Inflammatory macrophage treated with lipopolysaccharide for 1 hour (primary cell): ENCODE measurements at places on chromosomes 6 and 20.

DNA sequence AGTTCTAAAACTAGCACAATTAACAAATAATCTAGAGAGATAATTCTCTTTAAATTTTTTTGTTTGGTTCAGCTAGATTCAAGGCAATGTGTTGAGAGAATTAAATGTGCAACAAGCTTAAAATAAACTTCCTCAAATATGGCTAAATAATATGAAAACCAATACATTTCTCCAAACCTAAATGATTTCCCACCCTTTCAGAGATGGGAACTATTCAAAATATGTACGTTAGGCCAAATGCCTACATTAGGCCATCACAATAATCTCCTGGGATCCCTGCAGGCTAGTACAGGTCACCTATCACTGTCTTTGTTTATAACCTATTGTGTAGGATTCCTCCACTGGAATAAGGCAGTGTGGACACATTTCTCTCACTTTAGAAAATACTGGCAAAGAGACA lies 1.7 kb downstream of the FAXC start:
- no peak for DNase-seq

DNA sequence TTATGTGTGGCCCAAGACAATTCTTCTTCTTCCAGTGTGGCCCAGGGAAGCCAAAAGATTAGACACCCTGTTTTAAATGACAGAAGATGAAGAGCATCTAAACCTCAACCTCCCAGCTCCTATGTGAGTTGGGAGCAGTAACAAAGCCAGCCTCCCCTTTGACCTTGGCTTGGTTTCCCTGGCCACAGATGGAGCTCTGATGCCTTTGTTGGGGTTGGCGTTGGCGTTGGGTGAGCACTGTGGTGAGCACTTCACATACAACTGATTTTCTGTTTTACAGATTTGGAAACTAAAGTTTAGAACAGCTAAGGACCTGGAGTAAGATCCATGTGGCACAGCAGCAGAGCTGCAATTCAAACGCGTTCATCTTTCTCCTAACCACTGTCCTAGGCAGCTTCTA lies 22.1 kb downstream of the DAAM2 start:
- DNase-seq, result no peak

GRCh38 chr6:68126089-68126749 lies 508.9 kb upstream of the ADGRB3 start:
- DNase-seq, result no peak

DNA sequence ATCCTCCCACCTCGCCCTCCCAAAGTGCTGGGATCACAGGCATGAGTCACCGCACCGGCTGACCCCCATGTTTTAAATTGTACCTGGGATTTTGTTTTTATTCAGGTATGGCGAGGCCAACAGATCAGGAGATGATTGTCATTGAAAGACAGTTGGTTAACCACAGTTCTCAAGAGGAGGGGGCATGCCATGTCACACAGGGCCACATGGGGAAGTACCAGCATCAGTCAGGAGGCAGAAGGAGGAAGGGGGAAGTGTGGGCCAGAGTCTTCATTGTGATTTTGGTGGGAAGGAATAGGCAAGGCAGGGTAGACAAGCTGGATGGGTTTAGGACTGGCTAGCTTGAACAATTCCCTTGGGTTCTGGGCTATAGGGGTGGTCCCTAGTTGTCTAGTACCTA lies 9.9 kb upstream of the MMP9 start:
- peak; percentile 70 for DNase-seq

- no peak for DNase-seq
Observed at GRCh38 chr6:10409731-10410206, 5.1 kb downstream of the TFAP2A start.

- no peak for DNase-seq
Observed at GRCh38 chr20:59778615-59779200, 154.7 kb downstream of the SYCP2 start.

GRCh38 chr6:139640448-139640847 lies 266.0 kb upstream of the CITED2 start:
- no peak for DNase-seq

DNA sequence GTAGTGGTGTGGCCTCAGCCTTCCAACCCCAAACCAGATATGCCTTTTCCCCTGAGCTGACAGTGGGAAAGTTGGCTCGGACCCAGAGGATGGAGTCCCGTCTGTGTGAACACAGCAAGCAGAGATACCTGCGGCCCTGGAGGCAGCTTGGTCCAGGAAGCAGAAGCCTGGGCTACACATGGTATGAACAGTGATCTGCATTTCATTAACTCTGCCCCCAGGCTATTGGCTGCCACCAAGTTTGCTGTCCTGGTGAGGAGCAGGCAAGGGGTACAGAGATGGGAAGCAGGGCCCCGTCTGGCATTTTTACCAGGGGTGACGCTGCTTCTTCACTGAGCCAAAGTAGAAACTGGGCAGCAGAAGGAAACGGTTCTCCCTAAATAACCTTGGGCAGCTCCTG lies 90.0 kb downstream of the EDN3 start:
- no peak for DNase-seq

GRCh38 chr20:61397146-61397545 lies 145.1 kb downstream of the CDH4 start:
- DNase-seq, result no peak

DNA sequence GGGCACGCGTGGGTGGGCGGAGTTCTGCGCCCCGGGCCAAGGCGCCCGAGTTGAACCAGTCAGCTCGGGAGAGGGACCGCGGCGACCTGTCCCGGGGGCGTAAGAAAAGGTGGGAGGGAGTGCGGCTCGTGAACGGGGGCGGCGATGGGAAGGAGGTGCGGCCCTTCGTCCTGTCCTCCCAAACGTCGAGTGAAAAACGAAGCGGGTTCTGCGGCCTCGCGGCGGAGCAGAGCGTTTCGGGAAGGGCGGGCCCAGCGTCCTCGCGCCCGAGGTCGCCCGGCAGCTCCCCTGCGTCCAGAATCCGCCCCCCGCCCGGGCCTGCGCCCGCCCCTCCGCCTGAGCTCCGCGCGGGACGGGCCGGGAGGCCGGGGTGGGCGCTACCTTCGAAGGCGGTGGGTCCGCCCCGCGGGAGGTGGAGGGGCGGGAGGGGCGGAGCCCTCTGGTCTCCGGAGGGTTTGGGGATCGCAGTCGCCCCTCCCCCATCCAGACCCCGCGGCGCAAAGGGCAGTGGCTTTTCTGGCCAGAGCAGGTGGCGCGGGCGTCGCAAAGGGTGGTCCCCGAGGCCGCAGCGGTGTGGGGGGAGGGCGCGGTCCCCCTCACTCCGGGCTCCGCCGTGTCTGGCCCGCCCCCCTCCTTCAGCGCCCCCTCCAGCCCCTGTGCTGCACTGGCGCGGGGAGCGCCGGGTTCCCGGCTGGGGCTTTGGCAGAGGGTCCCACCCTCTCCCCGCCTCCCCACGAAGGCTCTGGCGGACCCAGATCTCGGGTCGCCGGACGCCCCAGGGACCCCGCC lies 838 bp downstream of the STMN3 start:
- no peak for DNase-seq

GRCh38 chr20:59024111-59024530 lies 4.9 kb downstream of the TUBB1 start:
- DNase-seq, result no peak

DNA sequence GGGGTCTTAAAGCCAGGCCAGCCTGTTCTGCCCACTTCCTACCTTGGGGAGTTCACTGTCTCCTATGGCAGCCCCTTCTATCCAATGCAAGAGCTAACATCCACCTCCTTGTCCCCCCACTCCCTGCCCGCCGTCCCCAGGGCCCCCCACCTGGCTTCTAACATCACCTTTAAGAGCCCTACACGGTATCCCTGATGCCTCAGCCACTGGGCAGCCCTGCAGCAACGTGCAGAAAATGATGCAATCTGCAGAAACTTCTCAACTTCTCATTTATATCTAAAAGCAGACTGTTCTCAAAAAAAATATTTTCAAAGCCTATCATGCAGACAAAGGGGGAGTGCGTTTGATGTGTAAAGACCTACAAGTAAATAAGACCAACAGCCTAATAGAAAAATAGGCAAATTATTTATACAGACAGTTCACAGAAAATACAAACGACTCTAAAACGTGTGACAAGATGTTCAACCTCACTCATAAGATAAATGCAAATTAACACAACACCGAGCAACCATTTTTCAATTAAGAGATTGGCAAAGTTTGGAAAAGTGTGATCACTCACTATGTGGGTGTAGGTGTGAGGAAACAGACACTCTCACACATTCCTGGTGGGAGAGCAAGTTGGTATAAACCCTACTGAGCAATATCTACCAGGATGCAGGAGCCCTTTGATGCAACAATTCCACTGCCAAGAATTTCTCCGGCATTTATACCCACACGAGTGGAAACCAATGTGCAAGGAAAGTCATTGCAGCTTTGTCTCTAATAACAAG lies 15.1 kb upstream of the HCK start:
- peak; percentile 69 for DNase-seq

DNA sequence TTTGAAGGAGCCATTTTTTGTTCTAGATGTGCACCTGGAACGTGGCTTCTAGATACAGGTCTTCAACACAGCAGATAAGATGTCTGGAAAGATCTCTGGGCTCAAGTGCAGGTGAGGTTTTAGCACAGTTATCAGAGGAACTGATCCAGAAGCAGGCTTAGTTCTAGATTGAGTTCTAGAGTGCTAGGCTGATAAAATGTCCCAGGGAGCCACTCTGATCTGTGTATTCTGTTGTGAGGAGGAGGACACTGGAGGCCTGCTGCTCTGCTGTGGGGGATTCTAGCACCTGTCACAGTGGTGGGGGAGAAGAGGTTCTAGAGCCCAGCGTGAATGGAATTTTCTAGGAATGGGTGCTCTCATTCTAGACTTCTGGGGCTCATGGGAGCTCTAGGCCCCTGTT lies 12.0 kb upstream of the CCM2L start:
- DNase-seq, result no peak

DNA sequence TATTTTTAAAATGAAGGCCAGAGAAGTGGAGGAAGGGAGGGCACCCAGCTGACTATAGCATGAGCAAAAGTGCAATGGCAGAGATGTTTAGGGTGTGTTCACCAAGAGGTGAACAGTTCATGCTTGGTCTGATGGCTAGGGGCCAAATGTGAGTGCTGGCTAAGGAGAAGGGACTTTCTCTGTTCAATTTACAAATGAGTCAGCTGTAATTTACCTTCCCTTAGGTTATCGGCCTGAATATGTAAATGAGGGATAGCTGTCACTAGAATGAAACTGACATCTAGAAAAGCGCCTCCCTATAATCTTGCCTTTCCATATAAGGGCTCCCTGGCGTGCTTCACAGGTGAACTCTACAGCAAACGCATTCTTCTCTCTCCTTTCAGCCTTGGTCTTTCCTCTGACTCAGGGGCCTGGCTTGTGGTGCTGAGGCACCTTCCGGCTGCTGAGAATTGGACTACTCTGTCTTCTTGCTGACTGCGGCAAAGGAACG lies 114.7 kb upstream of the BACH2 start:
- no peak for DNase-seq

- DNase-seq, result peak; percentile 73
Observed at GRCh38 chr6:139533573-139534471, 159.4 kb upstream of the CITED2 start.

DNA sequence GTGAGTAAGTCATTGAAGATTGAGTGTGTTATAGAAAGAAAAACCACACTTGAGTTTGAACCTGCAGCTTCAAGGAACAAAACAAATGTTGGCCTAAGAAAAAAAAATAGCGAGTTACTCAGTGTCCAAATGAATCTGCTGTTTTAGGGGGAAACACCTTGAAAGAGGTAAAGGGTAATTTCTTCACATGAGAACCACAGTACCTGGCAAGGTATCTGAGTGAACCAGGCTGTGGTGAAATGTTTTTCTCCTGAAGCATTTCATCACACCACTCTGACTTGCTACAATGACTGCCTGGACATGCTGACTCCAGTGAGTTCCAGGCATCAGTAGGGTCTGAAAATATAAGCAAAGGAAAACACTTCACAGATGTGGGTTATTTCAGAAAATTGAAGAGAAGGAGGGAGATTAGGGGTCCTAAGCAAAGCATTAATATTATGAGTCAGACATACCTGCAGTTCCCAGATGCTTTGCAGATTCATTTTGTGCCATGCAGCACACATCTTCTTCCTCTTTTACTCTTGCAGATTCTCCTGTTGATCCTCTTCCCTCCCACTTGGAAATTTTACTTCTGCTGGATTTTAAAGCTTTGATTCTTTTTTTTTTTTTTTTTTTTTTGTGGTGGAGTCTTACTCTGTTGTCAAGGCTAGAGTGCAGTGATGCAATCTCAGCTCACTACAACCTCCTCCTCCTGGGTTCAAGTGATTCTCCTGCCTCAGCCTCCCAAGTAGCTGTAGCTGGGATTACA lies 206.2 kb upstream of the SGK1 start:
- peak; percentile 74 for DNase-seq

DNA sequence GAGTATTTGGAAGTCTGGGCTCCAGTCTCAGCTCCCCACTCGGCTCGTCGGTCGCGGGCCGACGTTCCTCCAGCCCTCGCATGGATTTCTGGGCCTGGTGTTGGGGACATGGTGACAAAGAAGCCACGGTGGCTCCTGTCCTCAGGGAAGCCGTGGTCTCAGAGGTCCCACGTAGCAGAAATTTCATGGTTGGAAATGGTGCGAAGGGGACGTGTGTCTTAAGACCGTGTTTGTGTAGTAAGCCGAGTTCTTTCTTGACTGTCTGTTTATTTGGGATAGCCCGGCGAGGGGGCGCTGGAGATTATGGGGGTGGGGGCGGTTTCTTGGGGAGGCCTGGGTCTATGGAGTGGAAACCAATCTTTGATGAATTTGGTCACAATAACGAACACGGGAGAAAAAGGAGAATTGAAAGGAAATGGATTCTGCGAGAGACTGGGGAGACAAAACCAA lies 23.5 kb upstream of the MAP3K7 start:
- DNase-seq, result no peak

DNA sequence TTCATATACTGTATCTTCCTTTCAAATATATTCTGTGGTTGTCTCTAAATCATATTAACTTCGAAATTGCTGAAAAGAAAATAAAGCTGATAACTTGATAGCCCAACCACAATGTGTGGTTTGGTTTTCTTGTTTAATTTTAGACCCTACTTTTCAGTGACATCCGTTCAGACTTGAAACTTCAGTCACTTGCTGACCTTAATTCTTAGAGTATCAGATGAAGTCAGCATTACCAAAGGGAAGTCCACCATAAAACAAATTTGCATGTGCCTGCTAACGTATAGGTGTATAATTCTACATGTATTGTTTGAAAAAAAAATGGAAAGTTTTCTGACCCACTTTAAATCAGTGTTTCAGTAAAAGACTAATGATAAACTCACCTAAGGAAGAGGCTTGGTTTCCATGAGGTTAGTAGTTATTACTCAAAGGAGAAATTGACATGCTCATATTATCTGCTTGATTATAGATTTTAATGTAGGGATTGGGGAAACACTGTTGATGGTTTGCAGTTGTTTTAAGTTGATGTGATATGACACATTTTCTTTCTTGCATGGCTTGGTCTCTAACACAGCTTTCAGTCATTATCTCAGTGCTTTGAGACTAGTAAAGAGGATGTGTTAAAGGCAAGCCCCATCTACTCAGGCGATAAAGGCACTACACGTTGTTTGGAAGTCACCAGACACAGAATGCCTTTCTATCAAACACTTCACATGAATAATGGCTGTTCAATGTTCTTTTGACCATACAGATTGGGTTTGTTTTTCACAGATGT lies 5.2 kb upstream of the IL17A start:
- no peak for DNase-seq

- no peak for DNase-seq
Observed at GRCh38 chr6:168124158-168124557, 45.1 kb upstream of the FRMD1 start.
